GM23338 (cell line): ENCODE measurements at places on chromosomes 12 and 14. TPM values are rescaled to one million over a fixed set of nuclear protein-coding genes. Genes with fewer than 3 reads are reported as not detected.

CNPY2 gene
- 107 and 119 TPM in 2 replicates for total RNA-seq

GRCh38 chr12:46628176-46628575 is 197.6 kb downstream of the SLC38A4 start:
- no peak for DNase-seq

DNA sequence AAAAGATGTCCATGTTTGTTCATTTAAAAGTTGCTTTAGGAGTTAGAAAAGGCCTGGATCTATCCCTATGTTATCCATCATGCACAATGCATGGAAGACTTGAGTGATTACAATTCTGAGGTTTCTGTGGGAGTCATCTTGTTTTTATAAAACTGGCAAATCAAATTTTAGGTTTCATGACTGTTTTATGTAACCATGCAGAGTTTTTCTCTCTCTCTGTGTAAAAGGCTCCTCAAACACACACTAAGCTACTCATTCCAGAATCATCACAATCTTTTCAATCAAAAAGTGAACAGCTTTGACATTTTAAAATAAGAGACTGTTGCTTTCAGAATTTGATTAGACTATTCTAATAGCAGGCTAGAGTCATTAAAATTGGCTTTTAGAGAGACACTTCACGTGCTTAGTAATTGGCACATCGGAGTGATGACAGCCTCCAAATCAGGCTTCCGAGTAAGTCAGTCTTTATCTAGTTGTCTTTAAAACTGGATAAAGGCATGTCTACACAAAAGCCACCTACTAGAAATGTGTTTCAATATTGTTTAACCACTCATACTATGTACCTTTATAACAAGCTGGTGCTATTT is 31.9 kb downstream of the PRICKLE1 start:
- no peak for DNase-seq

- no peak for DNase-seq
Measured at GRCh38 chr14:106013879-106014376, 487.5 kb downstream of the TMEM121 start.

DNA sequence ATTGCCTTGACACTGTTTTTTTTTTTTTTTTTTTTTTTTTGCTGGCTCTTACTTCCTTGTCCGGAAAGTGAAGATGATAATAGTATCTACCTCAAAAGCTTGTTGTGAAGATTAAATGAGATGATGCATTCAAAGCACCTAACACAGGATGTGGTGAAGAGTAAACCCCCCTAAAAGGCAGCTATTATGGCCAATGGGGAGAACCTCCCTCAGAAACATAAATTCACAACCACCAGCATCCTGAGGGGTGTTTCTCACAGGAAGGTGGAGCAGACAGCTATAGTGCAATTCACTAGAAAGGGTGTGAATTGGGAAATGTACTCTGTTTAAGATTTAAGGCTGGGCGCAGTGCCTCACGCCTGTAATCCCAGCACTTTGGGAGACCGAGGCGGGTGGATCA is 85.4 kb upstream of the CRY1 start:
- no peak for DNase-seq

SERPINA3 gene
- not detected in 2 replicates for total RNA-seq

CEBPE gene
- not detected in 2 replicates for total RNA-seq

DNA sequence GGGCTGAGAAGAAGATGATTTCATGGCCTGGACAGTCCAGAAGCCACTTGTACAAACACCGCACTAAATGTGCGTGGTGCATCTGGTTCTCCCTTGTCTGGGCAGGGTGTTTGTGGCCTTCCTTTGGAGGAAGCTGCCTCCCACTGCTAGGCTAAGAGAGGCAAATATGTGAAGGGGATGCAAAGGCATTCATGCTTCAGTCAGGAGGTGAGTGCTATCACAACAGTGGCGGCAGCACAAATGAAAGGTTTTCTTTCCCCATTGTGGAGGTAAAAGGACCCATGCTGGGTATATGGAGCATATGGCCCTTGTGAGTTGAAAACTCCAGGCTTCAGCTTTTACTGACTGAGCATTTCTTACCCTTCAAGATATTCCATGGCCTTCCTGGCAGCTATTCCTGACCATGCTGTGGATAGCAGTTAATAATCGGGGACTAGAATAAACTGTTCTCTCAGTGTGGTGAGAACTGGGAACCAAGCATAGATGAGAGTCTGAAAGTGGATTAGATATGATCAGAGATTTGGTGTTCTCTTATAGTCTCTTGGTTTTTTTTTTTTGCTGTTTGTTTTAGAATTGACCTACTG is 69.9 kb downstream of the MYRFL start:
- DNase-seq = peak; percentile 46

GRCh38 chr14:36973806-36974442 is 198.5 kb downstream of the SLC25A21 start:
- DNase-seq = no peak

- peak; percentile 66 for DNase-seq
Measured at GRCh38 chr12:79673354-79673753, 17.4 kb downstream of the PAWR start.

ATF7 gene
- 13.2 and 13.9 TPM in 2 replicates for total RNA-seq

- DNase-seq = no peak
Measured at GRCh38 chr14:84288781-84289180, 1241.2 kb upstream of the FLRT2 start.

- DNase-seq = no peak
Measured at GRCh38 chr12:30180602-30181001, 396.9 kb upstream of the TMTC1 start.

- DNase-seq = peak; percentile 66
Measured at GRCh38 chr12:26028953-26029735, 70.7 kb downstream of the RASSF8 start.

GRCh38 chr12:111091051-111091450 is 170.7 kb upstream of the MYL2 start:
- DNase-seq = no peak

- DNase-seq = no peak
Measured at GRCh38 chr12:4256043-4256826, 17.3 kb upstream of the CCND2 start.

DNA sequence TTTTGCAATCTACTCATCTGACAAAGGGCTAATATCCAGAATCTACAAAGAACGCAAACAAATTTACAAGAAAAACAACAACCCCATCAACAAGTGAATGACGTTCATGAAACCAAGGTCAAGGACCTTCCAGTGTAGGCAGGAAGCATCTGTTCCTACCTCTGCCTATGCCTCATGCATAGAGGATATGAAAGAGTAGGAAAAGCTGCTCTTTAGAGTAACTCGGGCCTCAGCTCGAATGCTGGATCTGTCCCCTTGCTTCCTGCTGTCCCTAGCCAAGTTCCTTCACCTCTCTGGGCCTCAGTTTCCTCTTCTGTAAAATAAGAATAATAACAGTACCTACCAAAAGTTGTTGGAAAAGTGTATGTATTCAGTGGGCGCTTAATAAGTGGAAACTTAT is 65.0 kb downstream of the FOXN4 start:
- no peak for DNase-seq

CISTR gene
- not detected in 2 replicates for total RNA-seq

CACNA1C gene
- 0.82 and 2.1 TPM in 2 replicates for total RNA-seq

PTGDR gene
- total RNA-seq = 0.23 TPM in 1 of 2 replicates, not detected in the other

DNA sequence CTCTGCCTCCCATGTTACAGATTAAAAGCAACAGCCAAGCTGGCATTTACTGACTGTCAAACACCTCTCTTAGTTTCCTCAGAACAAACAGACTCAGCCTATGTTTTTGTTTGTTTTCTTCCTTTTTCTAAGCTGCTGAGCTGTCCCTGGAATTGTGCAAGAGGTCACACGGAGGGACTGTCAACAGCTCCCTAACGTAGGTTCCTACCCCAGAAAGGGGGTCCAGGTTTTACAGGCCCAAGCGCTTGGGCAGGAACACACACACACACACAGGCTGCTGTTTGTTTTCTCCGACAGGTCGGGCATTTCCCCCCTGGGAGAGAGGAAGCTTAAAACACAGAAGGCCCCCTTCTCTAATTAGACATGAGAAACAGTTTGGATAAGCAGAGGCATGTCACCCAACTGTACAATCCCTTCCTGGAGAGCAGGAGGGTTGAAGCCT is 739.6 kb upstream of the TBX3 start:
- DNase-seq = no peak

DNA sequence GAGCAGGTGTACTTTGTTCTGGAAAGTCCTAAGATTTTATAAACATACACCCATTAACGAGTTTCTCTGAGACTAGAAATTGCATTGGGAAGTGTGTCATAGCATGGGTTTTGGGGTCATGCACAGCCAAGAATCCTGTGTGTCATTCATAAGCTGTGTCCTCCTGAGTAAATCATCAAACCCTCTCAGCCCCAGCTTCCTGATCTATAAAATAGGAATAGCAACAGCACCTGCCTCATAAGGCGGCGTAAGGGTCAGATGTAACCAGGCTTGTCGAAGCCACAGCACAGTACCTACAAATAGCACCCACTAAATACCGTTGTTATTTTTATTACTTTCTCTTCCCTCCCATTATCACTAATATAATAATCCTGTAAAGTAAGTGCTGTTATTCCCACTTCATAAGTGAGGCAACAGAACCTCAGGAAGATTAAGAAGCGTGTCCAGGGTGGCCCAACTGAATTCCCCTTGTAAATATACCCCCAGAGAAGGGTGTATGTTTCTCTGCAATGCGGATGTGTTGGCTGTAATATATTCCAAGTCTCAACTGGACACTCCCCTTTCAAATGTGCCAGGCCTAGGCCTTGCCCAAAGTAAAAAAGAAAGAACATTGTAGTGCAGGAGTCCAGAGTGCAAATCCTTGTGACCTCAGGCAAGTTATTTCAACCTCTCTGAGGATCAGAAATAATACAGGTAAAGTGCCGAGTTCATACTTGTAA is 188.3 kb upstream of the BCL2L14 start:
- DNase-seq = no peak

DNA sequence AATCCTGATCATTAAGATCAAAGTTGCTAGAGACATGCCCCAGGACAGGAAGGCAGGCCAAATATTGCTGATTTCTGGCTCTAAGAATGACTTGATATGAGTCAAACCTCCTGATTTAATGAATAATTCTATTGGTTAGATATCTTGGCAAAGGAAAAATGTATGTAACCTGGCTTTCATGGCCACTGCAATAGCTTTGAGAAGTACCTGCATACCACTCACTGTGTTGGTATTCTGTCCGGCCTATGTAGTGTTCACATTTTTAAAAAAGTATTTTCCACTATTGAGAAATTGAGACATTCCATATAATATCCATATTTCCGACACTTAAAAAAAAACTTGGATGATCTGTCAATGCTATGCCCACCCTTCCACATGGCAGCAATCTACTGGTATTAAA is 283.1 kb upstream of the SOX5 start:
- no peak for DNase-seq

GRCh38 chr14:67722293-67722692 is 20.6 kb downstream of the RDH12 start:
- peak; percentile 74 for DNase-seq

- no peak for DNase-seq
Measured at GRCh38 chr12:88577537-88577936, 2.7 kb downstream of the KITLG start.

GRCh38 chr12:111086947-111087700 is 166.7 kb upstream of the MYL2 start:
- no peak for DNase-seq

DNA sequence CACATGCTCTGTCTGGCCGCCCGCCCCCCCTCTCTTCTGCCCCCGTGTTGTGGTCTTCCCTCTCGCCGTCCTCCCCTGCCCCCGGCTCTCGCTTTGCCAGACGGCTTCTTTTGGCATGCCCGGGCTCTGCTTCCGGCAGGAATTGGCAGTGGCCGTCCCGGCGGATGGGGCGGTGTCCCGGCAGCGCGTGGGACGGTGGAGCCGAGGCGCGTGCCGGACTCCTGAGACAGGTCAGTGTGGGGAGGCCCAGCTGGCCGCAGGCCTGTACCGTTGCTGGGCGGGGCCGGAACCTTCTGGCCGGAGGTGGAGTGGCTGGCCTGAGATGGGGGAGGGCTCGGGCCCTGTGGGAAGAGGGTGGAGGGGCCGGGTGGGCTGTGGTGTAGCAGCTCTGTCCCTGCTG is 17.1 kb downstream of the KIF26A start:
- DNase-seq = no peak

PGAM5 gene
- total RNA-seq = 99.7 and 108 TPM in 2 replicates

DNA sequence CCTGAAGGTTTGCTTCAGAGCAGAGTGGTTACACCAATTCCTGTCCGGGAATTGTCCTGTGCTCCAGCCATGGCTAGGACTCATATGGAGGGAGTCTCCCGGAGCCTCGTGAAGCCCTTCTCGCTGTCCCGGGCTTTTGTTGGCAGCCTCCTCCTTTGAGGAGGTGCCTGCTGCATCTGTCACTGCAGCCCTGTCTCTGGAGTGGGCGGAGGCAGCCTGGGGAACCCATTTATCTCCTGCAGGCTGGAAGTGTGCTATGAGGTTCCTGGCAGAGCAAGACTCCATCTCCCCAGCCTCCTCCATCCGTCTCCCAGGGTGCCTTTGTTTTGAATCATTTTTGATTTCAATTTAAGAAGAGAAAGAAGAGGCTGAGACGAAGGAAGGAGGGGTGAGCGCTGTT is 355.3 kb downstream of the GLT1D1 start:
- DNase-seq = no peak

GRCh38 chr14:53952533-53952932 is 4.1 kb downstream of the BMP4 start:
- peak; percentile 52 for DNase-seq

- DNase-seq = peak; percentile 96
Measured at GRCh38 chr14:71753126-71753830, 179.0 kb upstream of the RGS6 start.

DNA sequence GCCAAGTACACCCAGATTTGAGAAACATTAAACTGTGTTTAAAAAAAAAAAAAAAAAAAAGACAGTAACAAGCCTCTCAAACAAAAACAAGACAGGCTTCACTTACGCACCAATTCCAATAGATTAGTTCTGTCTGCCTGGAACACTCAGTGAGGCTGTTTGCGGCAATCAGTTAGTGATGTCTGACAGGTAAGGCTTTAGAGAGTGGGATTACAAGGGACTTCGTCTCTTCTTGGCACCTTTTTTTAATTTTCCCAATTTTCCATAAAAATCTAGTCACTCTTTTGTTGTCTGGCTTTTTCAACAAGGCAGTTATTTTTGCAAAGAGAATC is 79.6 kb downstream of the NCOR2 start:
- no peak for DNase-seq

- DNase-seq = no peak
Measured at GRCh38 chr12:52338241-52338960, 17.2 kb upstream of the KRT83 start.

DNA sequence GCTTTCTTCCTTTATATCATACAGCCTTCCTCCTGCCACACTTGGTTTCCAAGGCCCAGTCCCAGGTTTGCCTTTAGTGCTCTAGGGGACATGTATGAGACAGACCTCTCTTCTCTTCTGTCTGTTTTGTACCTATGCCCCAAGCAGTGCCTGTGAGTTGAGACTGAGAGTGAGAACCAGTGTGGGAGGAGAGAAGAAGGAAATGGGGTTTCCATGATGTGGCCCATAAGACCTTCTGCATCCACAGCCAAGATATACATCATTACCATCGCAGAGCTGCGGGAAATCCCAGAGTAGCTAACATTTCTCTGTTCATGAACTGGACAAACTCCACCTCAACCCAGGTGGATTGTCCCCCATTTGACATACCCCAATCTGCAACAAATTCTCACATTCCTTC is 2.8 kb downstream of the TESPA1 start:
- DNase-seq = no peak

TRAFD1 gene
- 30.4 and 35.6 TPM in 2 replicates for total RNA-seq
